Stimulated activated CD4-positive, alpha-beta T cell treated with anti-CD3 and anti-CD28 coated beads, Interleukin-1b, Interleukin-23, amount 100 ng/mL, for 1 hour (primary cell): ENCODE measurements at places on chromosomes 4 and X.

- no peak for DNase-seq
Observed at GRCh38 chr4:107036584-107037198, 578 bp upstream of the DKK2 start.

- no peak for DNase-seq
Observed at GRCh38 chrX:30863974-30864373, 25.1 kb downstream of the TAB3 start.

DNA sequence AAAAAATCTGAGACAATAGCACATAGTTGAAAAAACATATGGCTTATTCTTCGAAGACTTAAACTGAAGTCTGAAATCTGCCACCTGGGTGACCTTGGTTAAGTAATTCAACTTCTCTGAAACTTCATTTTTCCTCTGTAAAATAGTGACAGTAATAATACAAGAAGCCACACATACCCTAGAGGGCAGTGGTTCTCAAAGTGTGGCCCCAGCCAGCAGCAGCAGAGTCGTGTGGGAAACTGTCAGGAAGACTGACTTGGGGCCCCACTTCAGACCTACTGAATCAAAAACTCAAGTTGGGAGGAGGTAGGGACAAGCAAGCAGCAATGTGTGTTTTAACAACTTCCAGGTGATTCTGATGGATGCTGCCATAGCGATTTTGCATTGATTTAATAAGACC, 249.9 kb downstream of the HNRNPD start:
- no peak for DNase-seq

DNA sequence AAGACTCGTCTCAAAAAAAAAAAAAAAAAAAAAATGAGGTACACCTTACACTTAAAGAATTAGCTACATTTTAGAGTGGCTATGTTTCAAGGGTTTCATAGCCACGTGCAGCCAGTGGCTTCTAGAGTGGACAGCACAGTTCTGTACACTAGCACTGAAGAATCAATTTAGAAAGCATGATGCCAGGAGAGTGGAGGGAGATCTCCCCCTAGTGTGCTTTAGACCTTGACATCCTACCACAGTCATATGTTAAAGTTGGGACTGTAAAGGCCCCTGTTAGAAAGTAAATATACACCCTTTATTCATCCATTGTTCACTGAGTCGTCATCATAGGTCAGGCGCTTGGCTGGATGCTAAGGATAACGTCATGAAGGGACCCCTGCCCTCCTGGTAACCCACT, 179.4 kb downstream of the QDPR start:
- no peak for DNase-seq

- no peak for DNase-seq
Observed at GRCh38 chrX:24982306-24982965, 33.3 kb downstream of the ARX start.

DNA sequence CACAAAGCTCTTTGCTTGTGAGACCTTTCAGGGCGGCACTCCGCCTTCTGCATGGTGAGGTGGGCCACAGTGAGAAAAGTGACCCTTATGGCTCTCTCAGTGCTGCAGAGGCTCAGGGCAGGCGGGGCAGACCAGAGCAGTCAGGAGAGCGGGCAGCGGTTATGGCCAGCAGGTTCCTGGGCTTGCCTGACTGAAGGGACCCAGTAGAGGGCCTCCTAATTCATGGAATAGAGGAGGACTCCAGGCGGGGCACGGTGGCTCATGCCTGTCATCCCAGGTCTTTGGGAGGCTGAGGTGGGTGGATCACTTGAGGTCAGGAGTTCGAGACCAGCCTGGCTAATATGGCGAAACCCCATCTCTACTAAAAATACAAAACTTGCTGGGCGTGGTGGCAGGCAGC, 91.4 kb downstream of the CLNK start:
- no peak for DNase-seq

DNA sequence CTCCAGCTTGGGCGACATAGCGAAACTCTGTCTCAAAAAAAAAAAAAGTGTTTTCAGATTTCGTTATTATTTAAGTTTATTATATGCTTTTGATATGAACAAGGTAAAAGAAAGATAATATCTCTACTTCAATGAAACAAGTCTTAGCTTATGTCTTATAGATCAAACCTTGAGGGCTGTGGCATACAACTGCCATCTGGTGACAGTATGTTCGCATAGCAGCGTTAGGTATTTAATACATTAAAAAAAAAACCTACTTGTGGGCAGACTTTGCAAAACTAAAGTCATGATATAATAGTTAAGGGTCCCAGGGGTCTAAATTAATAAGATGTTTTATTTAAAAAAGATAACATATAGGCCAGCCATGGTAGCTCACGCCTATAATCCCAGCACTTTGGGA, 161.2 kb upstream of the AMOT start:
- DNase-seq: no peak

- no peak for DNase-seq
Observed at GRCh38 chrX:46208225-46208854, 336.9 kb downstream of the ZNF674 start.

GRCh38 chrX:45232139-45232538, 31.5 kb upstream of the DIPK2B start:
- DNase-seq: no peak

- no peak for DNase-seq
Observed at GRCh38 chr4:40473578-40474388, 138.7 kb downstream of the CHRNA9 start.

- no peak for DNase-seq
Observed at GRCh38 chr4:101420661-101421060, 73.3 kb upstream of the PPP3CA start.

DNA sequence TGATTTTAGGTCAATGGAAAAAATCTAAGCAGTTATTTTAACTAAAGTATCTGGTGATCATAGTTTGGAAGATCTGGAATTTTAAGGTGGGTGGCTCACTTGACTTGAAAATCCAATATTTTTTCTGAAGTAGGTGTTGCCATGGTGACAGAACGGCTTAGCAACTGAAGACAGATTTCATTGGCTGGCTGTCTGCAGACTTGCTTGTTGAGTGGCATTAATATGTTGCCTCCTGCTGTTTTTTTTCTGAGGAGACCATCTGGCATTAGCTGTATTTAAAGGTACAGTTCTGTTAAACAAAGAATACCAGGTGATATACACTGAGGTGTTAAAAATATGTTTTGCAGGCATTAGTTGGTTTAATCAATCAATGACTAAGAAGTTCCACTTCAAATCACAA, 19.8 kb downstream of the CPE start:
- DNase-seq: no peak

DNA sequence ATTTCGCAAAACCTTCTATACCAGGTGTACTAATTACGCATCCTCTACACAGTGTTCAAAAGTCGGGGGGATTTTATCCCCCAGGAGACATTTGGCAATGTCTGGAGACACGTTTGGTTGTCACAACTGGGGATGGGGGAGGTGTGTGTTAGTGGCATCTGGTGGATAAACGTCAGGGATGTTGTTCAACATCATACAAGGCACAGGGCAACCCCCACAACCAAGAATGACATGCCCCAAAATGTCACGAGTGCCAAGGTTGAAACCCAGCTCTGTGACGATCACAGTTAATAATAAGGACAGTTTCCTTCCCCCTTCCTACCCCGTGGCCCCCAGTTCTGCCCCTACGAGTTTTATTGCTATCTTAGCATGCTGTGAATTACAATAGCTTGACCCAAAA, 15.9 kb upstream of the SEL1L3 start:
- no peak for DNase-seq

DNA sequence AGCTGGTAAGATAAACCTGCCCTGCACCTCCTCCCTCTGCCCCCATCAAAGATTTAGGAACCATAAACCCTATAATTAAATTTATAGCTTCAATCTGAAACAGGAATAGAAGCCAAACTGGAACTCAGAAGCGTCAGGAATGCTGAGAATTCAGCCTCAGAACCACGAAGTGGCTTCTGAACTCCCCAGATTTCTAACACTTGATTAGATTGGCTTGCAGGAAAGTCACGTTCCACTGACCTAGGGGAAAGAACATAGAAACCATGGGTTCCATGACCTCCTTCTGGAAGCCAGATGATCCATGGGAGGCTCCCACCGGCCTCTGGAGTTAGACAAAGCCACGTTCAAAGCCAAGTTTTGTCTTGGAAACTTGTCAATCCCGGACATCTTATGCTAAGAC, 356.5 kb downstream of the MID1IP1 start:
- no peak for DNase-seq

DNA sequence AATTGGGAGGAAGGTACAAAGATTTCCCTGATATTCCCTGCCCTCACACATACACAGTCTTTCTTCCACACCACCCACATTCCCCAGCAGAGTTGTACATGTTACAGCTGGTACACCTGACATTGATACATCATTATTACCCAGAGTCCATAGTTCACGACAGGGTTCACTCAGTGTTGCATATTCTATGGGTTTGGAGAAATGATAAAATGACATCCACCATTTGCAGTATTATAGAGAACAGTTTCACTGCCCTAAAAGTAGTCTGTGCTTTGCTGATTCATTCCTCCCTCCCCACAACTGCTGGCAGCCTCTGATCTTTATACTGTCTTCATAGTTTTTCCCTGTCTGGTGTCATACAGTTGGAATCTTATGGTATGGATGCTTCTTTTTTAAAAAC, 15.0 kb downstream of the AGA start:
- no peak for DNase-seq

GRCh38 chrX:47078129-47079043, at the start of gene RGN:
Gene RGN, plus strand, starts transcription at chrX:47078443. Its CDS starts 2,702 bp downstream, at chrX:47081145.
- DNase-seq: no peak

DNA sequence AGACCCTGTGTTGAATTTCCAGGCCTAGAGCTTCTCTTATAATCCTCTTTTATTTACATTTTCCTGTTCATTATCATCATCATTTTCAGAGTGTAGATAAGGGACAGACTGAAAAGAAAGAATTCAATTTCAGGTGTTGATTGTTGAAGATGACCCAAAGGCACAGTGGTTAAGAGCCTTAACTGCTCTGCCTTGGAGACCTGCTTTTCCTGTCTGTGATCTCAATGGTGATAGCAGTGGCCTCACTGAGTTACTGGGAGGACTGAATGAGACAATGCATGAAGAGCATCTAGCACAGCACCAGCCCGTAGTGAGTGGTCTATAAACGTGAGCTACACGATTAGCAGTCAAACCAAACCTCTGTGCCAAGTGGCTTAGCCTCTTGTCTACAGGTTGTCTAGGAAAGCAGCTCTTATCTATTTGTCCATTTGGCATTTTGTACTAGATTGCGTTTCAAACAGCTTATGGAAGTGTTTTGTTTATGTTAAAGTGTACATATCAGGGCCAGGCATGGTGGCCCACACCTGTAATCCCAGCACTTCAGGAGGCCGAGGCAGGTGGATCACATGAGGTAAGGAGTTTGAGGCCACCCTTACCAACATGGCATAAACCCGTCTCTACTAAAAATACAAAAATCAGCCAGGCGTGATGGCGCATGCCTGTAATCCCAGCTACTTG, 41.5 kb downstream of the SETD7 start:
- DNase-seq: no peak

- DNase-seq: no peak
Observed at GRCh38 chr4:77263247-77263646, 106.2 kb downstream of the CCNG2 start.

DNA sequence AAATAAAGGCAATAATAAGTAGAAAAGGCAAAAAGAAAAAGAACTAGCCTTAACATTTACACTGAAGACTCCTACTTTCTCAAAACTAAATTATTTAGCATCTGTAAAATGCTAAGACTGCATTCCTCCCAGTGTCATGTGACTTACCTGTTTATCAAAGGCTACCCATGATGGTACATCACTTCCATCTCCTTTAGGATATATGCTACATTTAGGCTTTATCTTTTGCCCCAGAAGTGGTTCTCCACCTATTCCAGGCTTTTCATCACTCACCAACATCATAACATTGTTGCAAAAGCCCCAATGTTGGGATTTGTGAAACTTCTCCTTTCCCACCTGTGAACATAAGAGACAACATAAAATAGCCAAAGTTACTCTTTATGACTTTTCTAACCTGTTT, 31.1 kb downstream of the EFHC2 start:
- DNase-seq: no peak

- no peak for DNase-seq
Observed at GRCh38 chrX:30665471-30665870, 12.2 kb downstream of the GK start.

DNA sequence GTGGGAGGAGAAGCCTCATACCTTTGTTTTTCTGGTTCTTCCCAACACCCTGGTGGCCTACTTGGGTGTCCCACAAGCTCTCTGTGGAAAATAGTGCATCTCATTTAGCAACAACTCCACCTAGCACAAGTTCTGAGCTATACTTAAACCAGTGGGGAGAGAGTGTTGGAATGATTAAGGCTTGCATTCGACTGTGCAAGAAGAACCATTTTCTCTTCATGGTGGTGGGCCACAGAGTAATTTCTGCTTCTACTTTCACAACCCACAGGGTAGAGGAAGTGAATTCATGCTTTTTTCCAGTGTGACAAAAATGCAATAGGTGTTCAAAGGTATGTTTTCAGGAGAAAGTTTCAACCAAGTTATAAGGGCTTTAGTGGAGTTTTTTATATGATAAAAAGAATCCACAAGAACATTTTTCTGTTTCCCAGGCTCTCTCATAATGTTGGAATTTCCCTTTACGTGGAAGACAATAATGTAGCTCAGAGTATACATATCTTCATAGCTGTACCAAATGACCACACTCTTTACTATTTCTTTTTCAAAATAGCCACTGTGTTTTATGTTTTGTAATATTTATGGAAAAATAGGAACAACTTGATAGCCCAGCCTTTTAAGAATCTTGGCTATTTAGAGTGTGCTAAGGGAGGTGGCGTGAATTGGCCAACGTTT, 80.3 kb upstream of the HHIP start:
- DNase-seq: no peak
